ENCODE measurements at places on chromosomes 3 and 15. TPM values are rescaled to one million over a fixed set of nuclear protein-coding genes. Genes with fewer than 3 reads are reported as not detected.

- peak; percentile 88 for DNase-seq
Measured at GRCh38 chr3:133038089-133038730, at the start of gene TMEM108. Gene TMEM108, plus strand, starts transcription at chr3:133038391.

DNA sequence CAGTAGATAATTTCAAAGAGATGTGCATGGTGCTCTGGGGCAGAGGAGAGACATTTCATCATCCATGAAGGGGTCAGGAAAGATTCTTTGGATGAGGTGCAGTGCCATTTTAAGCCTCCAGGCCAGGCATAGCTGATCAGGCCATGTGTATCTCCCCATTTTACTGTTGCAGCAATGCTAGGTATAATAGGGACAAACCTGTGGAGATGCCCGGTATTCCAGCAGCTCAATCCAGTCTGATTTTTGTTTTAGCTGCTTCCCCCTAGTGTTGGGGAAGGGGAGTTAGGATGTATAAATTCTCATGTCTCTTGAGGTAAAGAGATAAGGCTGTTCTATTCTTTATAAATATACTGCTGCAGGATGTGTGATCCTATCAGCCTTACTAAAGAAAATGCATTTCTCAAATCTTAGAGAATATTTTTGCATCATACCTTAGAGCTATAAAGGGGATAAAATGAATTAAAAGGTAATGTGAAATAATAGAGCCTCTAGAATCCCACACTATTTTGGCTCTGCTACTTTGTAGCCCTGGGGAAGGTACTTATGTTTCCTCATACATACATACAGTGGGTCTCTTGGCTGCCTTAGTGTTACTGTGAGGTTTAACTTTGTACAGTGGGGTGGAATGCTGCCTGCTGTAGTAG, 5.2 kb downstream of the CDV3 start:
- DNase-seq, result no peak

GRCh38 chr3:14505803-14506500, 34.2 kb downstream of the GRIP2 start:
- DNase-seq, result peak; percentile 49

DNA sequence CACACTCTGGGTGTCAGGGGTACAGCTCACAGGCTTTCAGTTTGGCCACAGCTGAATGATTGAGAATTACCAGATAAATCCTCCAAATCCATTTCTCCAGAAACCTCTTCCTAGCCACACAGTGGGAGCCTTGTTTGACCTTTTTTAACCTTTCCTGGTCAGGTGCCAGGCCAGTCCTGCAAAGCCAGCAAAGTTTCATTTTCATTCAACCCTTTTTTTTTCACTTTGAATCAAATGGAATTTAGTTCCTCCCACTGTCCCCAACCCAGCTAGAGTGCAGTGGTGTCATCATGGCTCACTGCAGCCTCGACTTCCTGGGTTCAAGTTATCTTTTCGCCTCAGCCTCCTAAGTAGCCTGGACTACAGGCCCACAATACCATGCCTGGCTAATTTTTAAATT, 67.8 kb downstream of the NSUN3 start:
- DNase-seq, result no peak

GRCh38 chr3:127443581-127444375, 146.8 kb downstream of the TPRA1 start:
- DNase-seq, result peak; percentile 44

GRCh38 chr3:48528754-48529153, 24.8 kb upstream of the SHISA5 start:
- DNase-seq, result no peak

DNA sequence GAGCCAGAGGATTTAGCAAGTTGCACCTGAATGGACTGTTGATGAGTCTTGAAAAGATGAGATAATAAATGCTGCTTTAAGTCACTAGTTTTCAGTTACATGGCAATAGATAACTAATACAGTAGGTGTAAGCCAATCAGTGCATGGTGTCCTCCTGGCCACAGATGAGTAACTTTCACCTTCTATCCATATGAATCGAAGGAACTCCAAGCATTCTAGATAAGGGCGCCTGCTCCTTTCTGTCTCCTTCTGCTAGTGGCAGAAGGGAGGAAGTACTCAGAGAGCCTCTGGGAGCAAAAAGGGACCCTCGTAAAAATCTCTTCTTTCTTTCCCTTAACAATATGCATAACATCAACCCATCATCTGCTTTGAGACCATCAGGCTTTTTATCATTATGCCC, 37.3 kb downstream of the TM6SF1 start:
- no peak for DNase-seq

- DNase-seq, result no peak
Measured at GRCh38 chr15:60647246-60647645, 168.3 kb upstream of the ICE2 start.

DNA sequence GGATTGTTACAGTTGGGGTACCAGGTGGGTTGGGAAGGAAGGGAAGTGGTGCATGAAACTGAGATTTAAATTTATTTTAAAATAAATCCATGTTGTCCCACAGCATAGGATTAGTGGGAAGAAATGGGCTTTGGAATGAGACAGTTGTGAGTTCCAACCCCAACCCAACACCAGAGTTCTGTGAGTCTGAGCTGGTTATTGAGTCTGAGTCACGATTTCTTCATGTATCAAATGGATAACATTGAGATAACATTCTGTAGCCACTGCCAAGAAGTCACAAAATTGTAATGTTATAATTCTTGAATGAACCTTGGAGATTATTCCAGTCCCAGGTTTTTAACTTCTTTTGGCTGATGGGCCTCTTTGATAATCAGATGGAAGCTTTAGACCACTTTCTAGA, 13.7 kb downstream of the IFT122 start:
- DNase-seq, result no peak

- no peak for DNase-seq
Measured at GRCh38 chr3:114120211-114120610, 58.6 kb downstream of the DRD3 start.

DNA sequence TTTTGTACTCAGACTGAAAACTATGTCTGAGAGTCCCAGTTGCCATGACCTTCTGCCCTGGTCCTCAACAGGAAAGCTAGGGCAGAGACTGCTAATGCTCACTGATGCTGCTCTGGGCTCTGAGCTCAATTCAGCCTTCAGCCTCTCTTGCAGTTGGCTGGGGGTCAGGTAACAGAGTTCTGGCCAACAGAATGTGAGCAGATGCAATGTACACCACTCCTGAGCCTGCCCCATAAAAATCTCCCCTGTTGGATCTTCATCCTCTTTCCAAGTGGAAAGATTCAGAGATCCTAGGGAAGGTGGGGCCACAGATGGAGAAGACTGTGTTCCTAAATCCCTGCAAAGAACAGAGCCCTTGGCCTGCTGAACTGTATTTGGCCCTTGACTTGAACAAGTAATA, 87.8 kb downstream of the PDZRN3 start:
- DNase-seq, result peak; percentile 86

DNA sequence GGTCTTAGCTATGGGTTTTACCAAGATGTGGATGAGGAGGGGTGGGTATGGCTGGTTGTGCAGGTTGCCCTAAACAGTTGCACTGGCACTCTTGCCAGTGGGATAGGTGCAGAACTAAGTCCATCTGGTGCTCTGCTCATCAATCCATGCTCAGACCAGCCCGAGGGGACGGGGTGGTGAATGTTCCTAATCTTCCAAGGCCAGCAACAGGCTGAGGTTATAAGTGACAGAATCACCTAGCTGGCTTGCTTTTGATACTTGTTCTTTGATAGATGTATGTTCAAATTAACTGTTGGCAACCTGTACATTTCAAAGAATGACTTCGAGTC, 53.5 kb upstream of the CCR2 start:
- DNase-seq, result no peak

DNA sequence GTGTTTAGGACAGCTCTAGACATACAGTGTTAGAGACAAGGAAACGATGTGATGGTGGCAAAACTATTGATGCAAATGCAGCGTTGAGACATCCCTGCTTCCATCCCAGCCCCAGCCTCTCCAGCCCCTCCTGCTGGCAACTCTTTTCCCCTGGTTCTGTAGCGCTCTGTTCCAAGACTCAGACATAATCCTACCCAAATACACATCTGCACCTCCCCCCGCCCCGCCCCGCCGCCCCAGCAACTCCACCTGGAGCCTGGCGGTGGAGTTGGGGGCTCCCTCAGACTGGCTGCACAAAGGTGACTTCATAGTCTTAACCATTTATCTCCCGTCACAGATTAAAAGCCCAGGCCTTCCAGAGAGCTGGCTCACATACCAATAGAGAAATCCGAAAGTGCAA, 7.2 kb upstream of the SEC22A start:
- DNase-seq, result no peak

GRCh38 chr15:36175186-36175740, 404.2 kb upstream of the CDIN1 start:
- DNase-seq, result no peak

GRCh38 chr15:62456011-62456920, 291.2 kb upstream of the C2CD4B start:
- DNase-seq, result peak; percentile 37

- DNase-seq, result no peak
Measured at GRCh38 chr3:106575029-106575428, 706.2 kb upstream of the CBLB start.

GRCh38 chr15:96160269-96160668, 170.2 kb upstream of the NR2F2 start:
- peak; percentile 71 for DNase-seq

- no peak for DNase-seq
Measured at GRCh38 chr3:101077361-101078011, 84.3 kb upstream of the ABI3BP start.

- DNase-seq, result no peak
Measured at GRCh38 chr15:64883100-64883581, 28.6 kb upstream of the ANKDD1A start.

DNA sequence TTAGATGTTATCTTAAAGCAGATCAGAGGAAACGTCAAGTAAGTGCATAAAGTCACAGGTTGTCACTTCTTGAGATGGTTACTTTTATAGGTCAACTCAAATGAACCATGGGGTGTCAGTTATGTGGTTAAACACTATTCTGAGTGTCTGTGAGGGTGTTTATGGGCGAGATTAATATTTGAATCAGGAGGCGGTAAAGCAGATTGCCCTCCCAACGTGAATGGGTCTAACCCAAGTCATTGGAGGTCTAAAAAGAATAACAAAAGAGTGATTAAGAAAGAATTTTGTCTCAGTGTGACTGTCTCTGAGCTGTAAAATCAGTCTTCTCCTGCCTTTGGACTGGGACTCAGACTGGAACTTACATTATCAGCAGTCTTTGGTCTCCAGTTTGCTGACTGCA, 977.5 kb downstream of the NAALADL2 start:
- no peak for DNase-seq

GRCh38 chr15:88450125-88450798, 16.9 kb downstream of the MRPL46 start:
- DNase-seq, result peak; percentile 68

GRCh38 chr3:39401983-39402382, 4.5 kb upstream of the RPSA start:
- DNase-seq, result no peak

GRCh38 chr3:132354916-132355702, 37.9 kb downstream of the ACP3 start:
- DNase-seq, result no peak

DNA sequence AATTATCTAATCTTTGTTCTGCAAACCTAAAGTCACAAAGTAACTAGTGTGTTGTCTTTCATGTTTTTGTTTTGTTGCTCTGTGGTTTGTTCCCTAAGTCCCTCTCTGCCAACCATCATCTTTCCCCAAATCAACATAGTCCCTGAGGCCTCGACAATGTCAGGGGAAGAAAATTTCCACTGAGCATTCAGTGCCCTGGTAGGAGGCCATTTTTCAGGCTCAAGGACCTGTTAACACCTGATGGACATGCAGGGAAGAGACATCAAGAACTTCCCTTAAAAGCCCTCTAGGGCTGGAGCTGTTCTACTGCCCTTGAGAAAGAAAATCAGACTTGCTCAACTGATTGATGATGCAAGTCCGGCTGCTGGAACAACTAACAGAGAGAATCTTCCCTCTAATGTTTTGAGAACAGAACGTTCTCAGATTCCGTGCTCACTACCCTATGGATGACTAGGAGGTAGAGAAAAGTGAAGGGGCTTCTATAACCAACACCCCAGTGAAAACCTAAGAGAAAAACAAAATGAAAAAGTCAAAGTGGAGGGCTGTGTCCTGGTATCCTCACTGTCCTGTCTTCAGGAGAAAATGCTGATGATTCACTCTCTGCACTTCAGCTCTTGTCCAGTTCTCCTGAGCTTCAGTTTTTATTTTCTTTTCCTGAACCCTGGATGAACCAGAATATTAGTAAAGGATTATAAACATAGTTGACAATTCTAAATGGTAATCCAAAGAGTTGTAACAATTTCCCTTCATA, 373.1 kb downstream of the FOXP1 start:
- DNase-seq, result peak; percentile 88

- no peak for DNase-seq
Measured at GRCh38 chr3:20185331-20185678, 701 bp downstream of the SGO1 start.

DNA sequence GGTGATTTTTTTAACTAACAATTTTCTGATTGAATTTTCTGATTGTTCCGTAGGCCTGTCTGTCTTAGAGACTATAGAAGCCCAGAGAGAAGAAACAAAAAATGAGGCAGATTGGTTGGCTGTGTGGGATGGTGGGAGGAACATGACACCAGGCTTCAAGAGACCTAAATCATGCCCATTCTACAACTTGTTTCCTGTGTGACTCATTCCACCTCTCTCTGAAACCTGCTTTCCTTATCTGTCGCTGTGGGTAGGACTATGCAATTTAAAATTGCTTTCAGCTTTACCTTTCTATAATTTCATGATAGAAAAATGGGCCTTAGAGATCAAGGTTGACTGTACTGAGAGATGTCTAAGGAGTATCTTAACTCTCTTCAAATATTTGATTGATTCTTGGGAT, 44.5 kb downstream of the OXNAD1 start:
- no peak for DNase-seq

GRCh38 chr3:25854635-25855034, 64.7 kb downstream of the OXSM start:
- DNase-seq, result no peak

- DNase-seq, result no peak
Measured at GRCh38 chr3:32797776-32798175, 20.0 kb upstream of the TRIM71 start.

GRCh38 chr3:32435911-32436815, 44.5 kb downstream of the CMTM7 start:
- DNase-seq, result no peak

DNA sequence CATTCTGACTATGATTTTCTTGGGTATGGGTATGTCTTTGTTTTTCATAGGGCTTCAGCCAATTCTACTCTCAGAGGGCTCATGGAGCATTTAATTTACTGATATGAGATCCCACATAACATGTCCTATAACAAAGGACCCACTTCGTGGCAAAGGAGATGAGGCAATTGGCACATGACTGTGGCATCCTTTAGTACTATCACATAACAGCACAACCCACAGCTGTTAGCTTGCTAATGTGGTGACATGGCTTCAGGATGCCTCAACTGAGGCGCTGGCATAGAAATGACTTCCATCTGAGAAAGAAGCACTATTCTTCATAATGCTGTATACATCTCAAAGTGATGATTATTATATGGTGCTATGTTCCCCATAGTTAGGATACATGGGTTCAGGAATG, 48.1 kb upstream of the RFX7 start:
- no peak for DNase-seq

The FMN1 gene
- 6.7 TPM for total RNA-seq

The CCDC39 gene
- not detected for total RNA-seq

The KLHL40 gene
- total RNA-seq, result under 0.01 TPM

The TRPM1 gene
- total RNA-seq, result not detected

The SMCO1 gene
- total RNA-seq, result not detected

The DUT gene
- 76.2 TPM for total RNA-seq

The FBXW12 gene
- total RNA-seq, result not detected

The MYZAP gene
- 55.6 TPM for total RNA-seq

The CDHR4 gene
- 1.1 TPM for total RNA-seq

The CASR gene
- not detected for total RNA-seq

The ERC2 gene
- 1.2 TPM for total RNA-seq

The RGMA gene
- 35.7 TPM for total RNA-seq
